ENCODE measurements at places on chromosomes 12 and 14. TPM values are rescaled to one million over a fixed set of nuclear protein-coding genes. Genes with fewer than 3 reads are reported as not detected.

The MAP3K9 gene
- polyA plus RNA-seq, result 3.9 TPM

DNA sequence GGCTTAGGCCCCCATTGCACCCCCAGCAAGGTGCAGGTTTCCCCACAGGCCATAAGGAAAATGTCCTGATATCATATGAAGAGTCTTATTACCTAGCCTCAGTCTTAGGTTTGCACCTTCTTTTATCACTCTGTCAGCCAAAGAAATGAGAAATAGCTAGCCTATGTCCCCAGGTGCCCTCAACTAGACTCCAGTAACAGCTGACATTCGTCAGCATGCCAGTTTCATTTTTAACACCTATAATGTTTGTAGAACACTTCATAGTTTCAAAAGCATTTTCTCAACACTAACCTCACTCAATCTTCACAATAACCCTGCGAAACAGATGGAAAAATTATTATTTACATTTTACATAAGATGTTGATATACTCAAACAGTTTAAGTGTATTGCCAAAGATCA lies 24.0 kb upstream of the OR10P1 start:
- DNase-seq, result no peak

DNA sequence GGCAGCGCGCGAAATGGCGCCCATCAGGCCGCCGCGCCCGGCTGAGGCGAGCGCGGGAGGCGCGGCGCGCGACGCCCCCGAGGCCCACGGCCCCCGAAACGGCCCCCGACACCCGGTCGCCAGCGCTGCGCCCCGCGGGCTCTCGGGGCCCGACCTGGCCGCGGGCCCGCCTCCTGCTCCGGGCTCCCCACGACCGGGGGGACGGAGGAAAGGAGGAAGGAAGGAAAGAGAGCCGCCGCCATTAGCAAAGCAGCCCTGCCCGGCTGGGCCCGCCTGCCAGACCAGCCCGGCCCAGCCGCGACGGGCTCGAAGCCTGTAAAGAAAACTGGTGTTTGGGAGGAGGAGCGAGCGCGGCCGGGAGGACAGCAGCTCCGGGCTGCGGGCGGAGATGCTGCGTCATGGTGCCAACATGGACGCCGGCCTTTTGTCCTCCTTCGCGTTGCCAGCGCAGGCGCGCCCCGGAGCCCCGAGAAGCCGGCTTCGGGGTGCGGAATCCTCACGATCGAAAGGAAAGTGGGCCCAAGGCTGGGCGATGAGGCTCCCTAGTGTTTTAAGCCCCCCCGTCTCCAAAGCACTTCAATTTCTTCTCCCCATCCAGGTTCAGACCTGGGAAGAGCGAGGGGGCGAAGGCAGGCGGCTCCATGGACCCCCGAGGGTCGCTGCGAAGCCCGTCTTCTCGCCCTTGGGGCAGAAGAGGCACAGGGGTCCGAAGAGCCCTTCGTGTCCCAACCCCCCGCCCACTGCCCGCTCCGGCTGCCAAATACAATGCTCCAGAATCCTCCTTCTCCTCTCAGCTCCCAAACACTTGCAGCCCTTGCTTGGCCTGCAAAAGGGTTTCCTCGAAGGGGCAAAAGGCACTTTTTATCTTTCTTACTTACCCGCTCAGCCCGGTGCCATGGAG lies 2.9 kb upstream of the SETD1B start:
- no peak for DNase-seq

- DNase-seq, result peak; percentile 78
These were observed 10.5 kb upstream of the JPH4 start for GRCh38 chr14:23588884-23589598.

DNA sequence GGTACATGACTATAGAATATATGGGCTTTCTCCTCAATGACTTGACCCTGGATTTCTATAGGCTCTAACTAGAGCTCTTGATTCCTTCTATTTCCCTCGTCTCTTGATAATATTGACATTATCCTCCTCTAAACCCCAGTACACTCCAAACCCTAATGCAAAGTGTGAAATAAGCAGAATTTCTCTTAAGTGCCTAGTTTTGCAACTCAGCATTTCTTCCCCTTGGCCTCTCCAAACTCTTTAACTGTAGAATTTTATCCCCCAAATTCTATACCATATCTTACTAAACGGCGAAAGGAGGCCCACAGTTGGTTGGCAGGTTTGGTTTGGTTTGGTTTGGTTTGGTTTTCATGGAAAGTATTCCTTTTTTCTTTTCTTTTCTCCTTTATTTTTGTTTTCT lies 498.7 kb downstream of the CCER1 start:
- DNase-seq, result no peak

GRCh38 chr14:101197595-101198397 lies 294.3 kb upstream of the RTL1 start:
- DNase-seq, result no peak

The MVK gene
- 20.0 TPM for polyA plus RNA-seq

GRCh38 chr12:109450980-109451379 lies 26.1 kb downstream of the KCTD10 start:
- no peak for DNase-seq

DNA sequence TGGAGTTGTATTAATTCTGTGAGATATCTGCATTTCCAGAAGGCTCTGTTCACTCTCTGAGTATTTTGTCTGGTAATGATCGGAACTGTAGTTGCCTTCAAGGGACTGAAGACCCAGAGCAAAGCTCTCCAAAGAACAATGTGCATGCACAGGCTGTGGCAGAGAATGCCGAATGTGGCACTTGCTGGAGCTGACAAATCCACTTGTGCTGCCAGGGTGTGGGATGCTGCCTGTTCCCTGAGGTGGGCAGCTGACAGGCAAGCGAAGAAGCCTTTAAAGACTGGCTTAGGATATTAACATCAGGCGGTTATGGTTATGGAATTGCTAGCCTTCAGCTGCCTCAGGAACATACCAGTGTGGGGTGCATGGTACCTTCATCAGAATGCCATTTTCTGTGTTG lies 419.9 kb upstream of the ATP2B1 start:
- no peak for DNase-seq

The ASIC1 gene
- 4.0 TPM for polyA plus RNA-seq

The TDRD9 gene
- polyA plus RNA-seq, result 2.7 TPM

- DNase-seq, result no peak
These were observed 718.3 kb downstream of the RERGL start for GRCh38 chr12:17371491-17372215.

The FOXG1 gene
- polyA plus RNA-seq, result 0.33 TPM

Measured in right renal cortex interstitium (tissue), 3 donors.